DMS 273 treated with DMSO at 0.1 percent for 48 hours (cell line): ENCODE measurements at places on chromosomes 16 and 17.
A peak's percentile ranks its signal among the peaks of the same experiment; 100 is the strongest.

DNA sequence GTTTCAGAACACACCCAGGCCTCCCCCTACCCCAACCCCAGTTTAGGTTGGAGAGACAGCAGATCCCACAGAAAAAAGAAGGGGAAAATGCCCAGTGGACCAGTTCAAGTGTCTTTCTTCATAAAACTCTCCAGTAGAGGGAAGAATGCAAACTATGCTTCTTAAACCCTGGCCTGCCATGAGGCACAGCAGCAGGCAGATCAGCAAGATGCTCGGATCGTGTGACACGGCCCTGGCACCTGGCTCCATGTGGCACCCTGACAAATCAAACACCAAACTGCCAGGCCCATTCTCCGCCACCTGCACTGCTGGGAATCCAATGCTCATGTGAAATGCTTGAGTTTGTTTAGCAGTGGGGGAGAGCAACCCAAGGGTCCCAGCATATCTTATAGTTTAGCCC, 166.8 kb downstream of the SOX9 start:
- peak; percentile 9 for DNase-seq

GRCh38 chr17:61517843-61518606, 65.8 kb downstream of the TBX4 start:
- no peak for DNase-seq

- no peak for DNase-seq
Measured at GRCh38 chr16:89308391-89309333, 91.2 kb downstream of the ZNF778 start.

- DNase-seq: no peak
Measured at GRCh38 chr16:17835118-17835876, 364.5 kb upstream of the XYLT1 start.

DNA sequence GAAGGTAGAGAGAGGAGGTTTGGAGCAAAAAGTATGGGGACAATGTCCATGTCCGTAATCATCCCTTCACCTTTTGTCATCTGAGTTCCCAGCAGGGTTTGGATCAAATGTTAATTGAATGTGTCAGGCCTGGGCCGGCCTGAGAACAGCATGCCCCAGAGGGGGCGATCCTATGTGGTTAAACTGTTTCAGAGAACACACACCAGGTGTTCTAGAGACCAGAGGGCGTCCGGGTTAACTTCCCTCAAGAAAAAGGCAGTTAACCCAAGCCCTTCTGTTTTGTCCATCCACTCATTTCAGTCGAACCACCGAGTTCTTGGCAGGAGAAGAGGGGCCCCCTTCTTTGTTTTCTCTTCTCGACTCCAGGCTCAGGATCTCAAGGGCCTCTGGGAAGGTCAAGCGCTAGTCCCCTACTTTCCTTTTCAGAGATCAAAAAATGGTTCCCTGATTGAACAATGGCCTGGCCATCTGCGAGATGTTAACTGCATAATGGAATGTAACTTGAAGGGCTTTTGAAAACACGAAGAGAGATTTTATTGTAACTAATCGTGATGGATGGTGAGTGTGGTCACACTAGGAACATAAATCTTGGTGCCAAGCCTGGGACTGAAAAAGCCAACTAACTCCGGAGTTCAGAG, 142.5 kb downstream of the IRX3 start:
- no peak for DNase-seq

- no peak for DNase-seq
Measured at GRCh38 chr17:8785547-8786413, 13.4 kb downstream of the MFSD6L start.

DNA sequence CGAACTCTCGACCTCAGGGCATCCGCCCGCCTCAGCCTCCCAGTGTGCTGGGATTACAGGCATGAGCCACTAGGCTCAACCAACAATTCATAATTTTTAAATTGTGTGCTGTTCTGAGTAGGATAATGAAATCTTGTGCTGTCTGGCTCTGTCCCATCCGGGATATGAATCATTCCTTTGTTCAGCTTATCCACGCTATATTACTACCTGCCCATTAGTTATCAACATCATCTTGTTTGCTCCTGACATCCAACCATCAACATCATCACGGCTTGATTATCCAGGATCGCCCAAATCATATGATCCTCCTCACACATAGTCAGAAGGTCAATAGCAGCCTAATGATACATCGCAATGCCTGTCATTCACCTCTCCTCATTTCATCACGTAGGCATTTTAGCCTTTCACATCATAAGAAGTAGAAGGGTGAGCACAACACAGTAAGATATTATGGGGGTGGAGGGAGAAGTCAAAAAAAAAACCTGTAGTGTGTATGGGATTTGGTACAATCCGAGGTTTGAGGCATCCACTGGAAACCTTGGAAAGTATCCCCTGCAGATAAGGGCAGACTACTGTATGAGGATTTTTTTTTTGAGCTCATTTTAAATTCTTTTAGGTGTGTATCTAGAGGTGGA, 77.0 kb upstream of the SIAH1 start:
- DNase-seq: no peak

DNA sequence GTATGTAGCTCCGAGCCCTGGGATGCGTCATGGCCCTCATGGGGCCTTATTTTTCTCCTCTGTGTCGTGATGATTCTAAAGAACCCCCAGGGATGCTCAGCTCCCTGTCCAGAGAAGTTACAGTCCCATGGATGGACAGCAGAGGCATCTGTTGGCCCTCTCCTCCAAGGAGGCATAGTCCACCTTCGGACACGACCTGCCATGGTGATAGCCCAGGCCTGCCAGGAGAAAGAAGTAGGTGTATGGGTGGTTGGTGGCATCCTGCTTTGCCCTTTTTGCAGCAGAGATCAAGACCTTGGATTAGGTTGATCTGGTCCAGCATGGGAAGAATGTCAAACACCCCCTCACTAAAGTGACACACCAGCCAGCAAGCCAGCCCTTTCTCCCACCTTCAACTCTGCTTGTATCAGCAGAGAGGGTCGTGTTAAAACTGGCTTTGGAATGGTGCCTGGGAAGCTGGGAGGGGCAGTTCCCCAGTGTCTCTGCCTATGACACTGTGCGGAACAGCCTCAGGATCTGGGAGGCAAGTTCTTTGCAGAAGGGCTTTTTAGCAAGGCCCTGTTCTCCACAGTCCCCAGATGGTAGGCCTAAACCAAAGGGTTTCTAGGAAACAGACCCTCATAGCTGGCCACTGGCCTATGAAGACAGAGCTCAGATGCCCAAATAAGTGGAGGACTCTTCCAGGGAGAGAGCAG, 259.9 kb upstream of the RPL38 start:
- DNase-seq: no peak

GRCh38 chr17:80529104-80529903, 15.3 kb upstream of the RPTOR start:
- no peak for DNase-seq

GRCh38 chr17:40777971-40778370, 4.4 kb downstream of the KRT27 start:
- DNase-seq: no peak

DNA sequence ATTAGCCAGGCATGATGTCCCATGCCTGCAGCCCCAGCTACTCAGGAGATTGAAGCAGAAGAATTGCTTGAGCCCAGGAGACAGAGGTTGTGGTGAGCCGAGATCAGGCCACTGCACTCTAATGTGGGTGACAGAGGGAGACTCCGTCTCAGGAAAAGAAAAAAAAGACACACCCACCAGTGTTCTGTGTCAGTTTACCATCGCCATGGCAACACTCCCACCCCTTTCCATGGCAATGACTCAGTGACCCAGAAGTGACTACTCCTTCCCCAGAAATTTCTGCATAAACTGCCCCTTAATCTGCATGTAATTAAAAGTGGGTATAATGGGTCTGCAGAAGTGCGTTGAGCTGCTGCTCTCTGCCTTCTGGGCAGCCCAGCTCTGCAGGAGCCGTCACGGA, 4.0 kb upstream of the ZC3H18 start:
- no peak for DNase-seq

- no peak for DNase-seq
Measured at GRCh38 chr17:74964246-74964761, 8.3 kb downstream of the HID1 start.

GRCh38 chr16:5416013-5416412, 318.4 kb upstream of the EEF2KMT start:
- DNase-seq: no peak

GRCh38 chr17:80991645-80992076, at the start of gene CHMP6:
Gene CHMP6, plus strand, starts transcription at chr17:80991841. Its CDS starts 78 bp downstream, at chr17:80991919.
- DNase-seq: peak; percentile 12

DNA sequence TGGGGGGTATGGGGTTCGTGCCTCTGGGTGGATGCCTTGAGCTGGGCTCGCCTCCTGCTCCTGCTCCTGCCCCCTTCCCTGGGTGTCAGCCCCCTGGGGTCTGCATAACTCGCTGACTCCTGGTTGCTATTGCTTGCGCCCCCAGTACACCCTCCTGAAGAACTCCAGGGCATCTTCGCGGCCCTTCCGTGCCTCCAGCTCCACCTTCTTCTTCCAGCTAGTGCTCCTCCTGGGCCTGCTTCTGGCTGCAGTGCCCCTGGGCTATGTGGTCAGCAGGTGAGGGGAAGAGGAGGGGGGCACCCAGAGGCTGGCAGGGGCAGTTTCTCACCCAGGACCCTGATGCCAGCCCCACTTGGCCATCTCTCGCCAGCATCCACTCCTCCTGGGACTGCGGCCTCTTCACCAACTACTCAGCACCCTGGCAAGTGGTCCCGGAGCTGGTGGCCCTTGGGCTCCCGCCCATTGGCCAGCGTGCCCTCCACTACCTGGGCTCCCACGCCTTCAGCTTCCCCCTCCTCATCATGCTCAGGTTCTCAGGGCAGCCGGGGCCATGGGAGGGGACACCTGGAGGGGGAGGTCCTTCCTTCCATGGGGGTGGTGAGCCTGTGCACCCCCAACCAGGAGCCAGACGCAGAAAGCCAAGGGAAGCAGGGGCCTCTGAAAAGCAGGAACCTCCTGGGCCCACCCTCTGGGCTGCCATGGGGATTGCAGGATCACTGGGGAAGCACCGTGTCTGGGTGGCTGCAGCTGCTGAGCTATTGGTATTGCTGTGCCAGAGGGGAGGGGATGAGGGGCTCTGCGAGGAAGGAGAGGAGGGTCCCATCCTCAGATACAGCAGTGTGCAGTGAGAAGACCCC, 7.8 kb upstream of the C17orf99 start:
- DNase-seq: no peak

DNA sequence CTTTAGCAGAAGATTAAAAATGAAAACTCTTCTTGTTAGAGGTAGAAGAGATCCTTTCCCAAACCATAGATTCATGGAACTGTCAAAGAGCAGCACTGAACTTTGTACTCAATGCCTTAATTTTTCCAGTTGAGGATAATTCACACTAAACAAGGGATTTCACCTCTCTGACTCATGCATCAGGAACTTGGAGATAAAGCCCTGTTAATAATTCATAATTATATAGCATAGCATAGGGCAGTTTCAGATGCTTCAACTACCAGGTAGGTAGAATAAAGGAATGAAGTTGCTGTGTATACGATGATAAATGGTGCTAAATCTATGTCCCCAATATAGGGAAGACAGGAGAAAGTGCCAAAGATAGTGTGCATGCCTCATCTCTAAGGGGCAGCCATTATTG, 450.4 kb downstream of the MAF start:
- no peak for DNase-seq

DNA sequence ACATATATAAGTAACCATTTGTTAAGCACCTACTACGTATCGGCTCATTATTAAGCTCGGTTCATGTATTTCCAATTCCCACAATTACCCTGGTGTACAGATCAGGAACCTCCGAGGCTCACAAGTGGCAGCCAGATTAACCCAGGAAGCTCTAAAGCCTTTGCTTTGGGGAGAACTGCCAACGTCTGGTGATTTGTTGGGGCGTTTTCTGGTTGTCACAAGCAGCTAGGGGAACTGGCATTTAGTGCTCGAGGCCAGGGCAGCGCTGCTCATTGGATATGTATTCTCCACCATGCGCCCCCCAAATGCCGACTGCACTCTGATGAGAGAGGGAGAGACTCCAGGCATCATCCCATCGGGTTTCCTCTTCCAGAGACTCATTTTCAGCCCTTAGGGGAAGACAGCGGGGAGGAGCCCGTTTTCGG, 541 bp downstream of the ZNF18 start:
- peak; percentile 12 for DNase-seq

DNA sequence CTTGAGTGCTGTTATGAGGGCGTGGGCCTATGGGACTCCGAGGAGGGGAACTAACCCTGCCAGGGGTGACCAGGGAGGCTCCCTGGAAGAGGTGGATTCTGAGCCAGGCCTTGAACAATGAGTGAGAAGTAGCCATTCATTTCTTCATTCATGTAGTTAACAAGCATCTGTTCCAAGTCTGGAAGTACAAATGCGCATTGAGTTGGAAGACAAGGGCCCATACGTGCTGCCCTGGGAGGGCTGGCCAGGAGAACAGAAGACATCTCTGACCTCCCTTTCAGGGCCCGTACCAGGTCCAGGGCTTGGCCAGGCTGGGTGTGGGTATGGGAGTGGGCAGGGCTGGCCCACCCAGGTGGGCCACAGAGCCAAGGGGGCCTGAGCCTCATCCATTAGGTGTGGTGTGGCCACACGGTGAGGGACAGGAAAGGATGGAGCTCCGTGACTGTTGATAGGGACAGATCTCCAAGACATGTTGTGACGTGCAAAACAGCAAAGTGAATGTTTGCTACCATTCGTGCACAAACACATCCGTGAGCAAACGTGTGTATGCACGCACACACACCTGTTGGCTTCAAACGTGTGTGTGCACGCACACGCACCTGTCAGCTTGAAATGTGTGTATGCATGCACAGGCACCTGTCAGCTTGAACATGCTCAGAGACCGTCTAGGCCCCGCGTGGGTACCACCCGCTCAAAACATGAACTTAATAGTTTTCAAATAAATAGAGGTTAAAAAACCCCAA, 46.8 kb downstream of the ZDHHC7 start:
- no peak for DNase-seq

DNA sequence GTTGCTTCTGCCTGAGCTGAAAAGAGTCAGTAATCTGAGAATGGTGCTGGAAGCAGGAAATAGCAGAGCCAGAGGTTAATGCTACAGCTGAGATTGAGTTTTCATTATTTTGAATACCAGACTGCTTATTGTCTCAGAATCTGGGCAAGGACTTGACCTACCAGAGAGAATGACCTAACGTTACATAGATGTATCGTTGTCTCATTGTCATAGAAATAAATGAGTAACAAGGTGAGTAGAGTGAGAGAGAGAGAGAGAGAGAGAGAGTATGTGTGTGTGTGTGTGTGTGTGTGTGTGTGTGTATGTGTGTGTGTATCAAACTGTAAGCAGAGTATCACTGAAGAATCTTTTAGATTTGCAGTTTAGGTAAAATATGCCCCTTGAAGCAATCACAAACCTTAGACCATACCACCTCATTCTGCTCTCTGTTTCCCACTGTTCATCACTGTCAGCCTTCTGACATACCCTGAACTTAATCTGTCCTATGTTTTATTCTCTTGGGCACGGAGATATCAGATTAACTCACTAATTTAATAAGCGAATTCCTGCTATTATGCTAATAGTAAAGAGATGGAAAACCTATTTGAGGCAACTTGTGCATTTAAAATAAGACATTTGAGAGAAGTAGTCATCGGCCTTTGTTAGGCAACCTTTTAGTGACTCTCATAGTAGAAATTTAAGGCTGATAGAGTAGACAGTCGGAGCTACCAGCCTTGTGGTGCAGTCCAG, 87.8 kb downstream of the CYB561 start:
- DNase-seq: no peak

GRCh38 chr17:3738562-3739295, 15.0 kb downstream of the HASPIN start:
- DNase-seq: no peak

- DNase-seq: no peak
Measured at GRCh38 chr16:23949630-23950290, 114.0 kb downstream of the PRKCB start.

GRCh38 chr17:77839698-77840512, 118.6 kb upstream of the TNRC6C start:
- DNase-seq: no peak
